ENCODE measurements at places on chromosomes 5 and 9. TPM values are rescaled to one million over a fixed set of nuclear protein-coding genes. Genes with fewer than 3 reads are reported as not detected.

PTCD2 gene
- 5.3 TPM for total RNA-seq

PCDHGA12 gene
- 1.9 TPM for total RNA-seq

C9 gene
- total RNA-seq: not detected

IL5 gene
- not detected for total RNA-seq

PPP1R26 gene
- total RNA-seq: 26.3 TPM

ITGA2 gene
- total RNA-seq: 28.1 TPM

PCDHAC1 gene
- total RNA-seq: not detected

PTGDS gene
- total RNA-seq: not detected

SNCAIP gene
- total RNA-seq: 1.1 TPM

SPINK13 gene
- total RNA-seq: 0.58 TPM

TNC gene
- 68.9 TPM for total RNA-seq

DMRTA1 gene
- 0.14 TPM for total RNA-seq

PLPP1 gene
- total RNA-seq: 19.8 TPM

TPPP gene
- 0.46 TPM for total RNA-seq

SH2D3C gene
- total RNA-seq: not detected

FAM151B gene
- total RNA-seq: 0.06 TPM

EMB gene
- total RNA-seq: 4.3 TPM

LCN15 gene
- total RNA-seq: not detected

MTAP gene
- total RNA-seq: 37.0 TPM

OBP2B gene
- not detected for total RNA-seq

GMCL2 gene
- total RNA-seq: not detected

CXCL14 gene
- total RNA-seq: 0.06 TPM

CMYA5 gene
- total RNA-seq: 2.8 TPM

GNAQ gene
- 20.6 TPM for total RNA-seq

PCDHGB4 gene
- 1.7 TPM for total RNA-seq

PTGR1 gene
- 82.3 TPM for total RNA-seq

DDX4 gene
- total RNA-seq: not detected

IFNA2 gene
- not detected for total RNA-seq

MGAT1 gene
- total RNA-seq: 71.7 TPM

SHROOM1 gene
- 8.0 TPM for total RNA-seq

TMEM252 gene
- not detected for total RNA-seq

All from epithelial cell of proximal tubule (primary cell).